ENCODE measurements at places on chromosomes 1 and 21. TPM values are rescaled to one million over a fixed set of nuclear protein-coding genes. Genes with fewer than 3 reads are reported as not detected.

DNA sequence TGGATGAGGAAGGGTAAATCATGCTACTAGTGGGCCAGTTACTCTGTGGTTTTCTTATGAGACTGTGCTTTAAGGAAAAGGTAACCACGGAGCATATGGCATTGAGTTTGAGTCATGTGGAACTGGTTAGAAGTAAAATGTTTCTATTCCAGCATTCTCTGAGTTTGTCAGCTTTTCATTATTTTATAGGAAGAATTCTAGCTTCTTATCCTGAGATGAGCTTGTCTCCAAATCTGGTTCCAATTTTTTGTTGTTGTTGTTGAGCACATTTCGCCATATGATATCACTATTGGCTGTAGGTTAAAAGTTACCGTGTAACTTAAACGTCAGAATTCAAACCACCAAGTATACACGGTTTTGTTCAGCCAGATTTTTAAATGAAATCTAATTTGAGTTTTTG is 69.9 kb downstream of the ATF6 start:
- no peaks in the 10 kb centered on the region for H3K36me3 ChIP-seq
- no peaks in the 10 kb centered on the region for H3K27me3 ChIP-seq
- no peak for DNase-seq

- no peaks in the 10 kb centered on the region for H3K36me3 ChIP-seq
- no peak overlapping the region for H3K4me3 ChIP-seq
- no peaks in the 10 kb centered on the region for H3K4me1 ChIP-seq
- DNase-seq, result no peak
- no peaks in the 10 kb centered on the region for H3K27me3 ChIP-seq
Measured at GRCh38 chr21:14753466-14754258, 207.5 kb upstream of the SAMSN1 start.

DNA sequence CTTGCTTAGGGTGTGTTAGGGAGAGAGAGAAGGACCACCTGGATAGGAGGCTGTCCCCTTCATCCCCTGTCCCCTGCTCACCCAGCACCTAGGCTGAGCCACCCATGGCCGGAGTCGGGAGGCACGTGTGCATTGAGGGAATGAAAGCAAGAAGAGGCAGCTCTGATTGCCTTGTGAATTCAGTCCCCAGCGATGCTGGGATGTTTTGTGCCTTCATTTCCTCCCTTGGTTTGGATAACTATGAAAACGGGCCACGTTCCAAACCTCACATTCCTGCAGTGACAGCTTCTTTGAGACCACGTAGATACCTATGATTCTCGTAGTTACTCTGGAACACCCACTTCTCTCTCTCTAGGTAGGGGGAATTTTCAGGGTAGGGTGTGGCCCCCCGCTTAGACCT is 67.1 kb downstream of the MAN1C1 start:
- H3K4me1 ChIP-seq, result peaks cover 16% of the 10 kb centered on the region
- no peak for DNase-seq
- H3K27ac ChIP-seq, result no peak overlapping the region
- no peaks in the 10 kb centered on the region for H3K27me3 ChIP-seq
- no peak overlapping the region for H3K4me3 ChIP-seq

DNA sequence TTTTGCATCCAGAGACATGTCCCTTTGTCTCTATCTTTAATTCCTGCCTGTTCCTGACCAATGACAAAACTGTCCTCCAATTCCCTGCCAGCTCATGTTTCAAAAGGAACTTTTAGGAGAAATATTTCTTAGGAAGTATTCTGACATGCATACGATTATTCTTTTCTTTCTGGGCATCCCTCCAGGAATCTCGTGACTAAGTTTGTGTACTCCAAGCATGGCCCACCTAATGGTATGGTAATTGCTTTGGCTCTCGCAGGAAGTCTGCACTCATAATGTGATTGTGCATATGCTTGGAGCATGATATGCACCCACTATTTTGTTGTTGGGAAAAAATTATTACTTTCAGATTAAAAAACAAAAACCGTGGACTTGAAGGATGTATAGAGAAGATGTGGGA is 256.4 kb downstream of the PRDM2 start:
- H3K36me3 ChIP-seq, result no peaks in the 10 kb centered on the region
- DNase-seq, result no peak
- H3K27ac ChIP-seq, result no peak overlapping the region

DNA sequence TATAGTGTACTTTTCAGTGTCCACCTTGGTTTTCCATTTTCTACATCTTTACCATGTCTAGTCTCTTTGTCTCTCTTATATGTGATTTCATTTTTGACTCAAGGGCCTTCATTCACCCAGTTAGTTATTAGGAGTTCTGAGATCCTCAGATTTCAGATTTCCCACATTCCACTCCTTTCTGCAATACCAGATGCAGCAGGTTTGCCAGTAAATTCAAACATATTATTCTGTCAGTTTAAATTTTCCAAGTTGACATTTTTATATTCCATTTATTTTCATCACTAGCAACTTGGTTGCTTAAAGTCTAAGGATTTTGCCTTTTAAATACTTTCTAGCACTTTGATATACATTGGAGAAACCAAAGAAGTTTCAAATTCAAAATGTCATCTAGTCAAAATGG is 42.4 kb downstream of the ABL2 start:
- no peak overlapping the region for H3K4me3 ChIP-seq
- no peak overlapping the region for H3K27ac ChIP-seq
- no peaks in the 10 kb centered on the region for H3K36me3 ChIP-seq
- no peaks in the 10 kb centered on the region for H3K27me3 ChIP-seq
- no peaks in the 10 kb centered on the region for H3K4me1 ChIP-seq

- no peak for DNase-seq
- no peaks in the 10 kb centered on the region for H3K4me1 ChIP-seq
- no peak overlapping the region for H3K4me3 ChIP-seq
Measured at GRCh38 chr1:7408771-7409150, 362.3 kb upstream of the VAMP3 start.

DNA sequence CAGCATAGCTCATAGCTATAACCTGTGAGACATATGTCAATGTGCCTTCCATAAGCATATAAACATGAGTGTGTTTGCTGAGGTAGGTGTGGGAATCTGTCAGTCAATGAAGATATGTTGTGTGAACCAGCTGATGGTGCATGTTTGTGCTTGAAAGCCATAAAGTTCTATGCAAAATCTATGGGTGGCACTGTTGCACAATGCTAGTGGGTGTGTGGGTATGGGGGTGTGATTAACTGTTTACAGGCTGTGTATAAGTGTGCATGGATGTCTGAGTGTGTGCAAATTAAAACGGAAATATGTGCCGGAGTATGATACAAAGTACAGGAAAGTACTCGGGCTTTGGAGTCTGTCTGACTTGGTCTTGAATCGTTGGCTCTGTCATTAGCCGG is 1.0 kb upstream of the ATP2B4 start:
- DNase-seq, result no peak
- H3K4me3 ChIP-seq, result no peak overlapping the region

- H3K4me1 ChIP-seq, result no peaks in the 10 kb centered on the region
- DNase-seq, result no peak
- H3K36me3 ChIP-seq, result no peaks in the 10 kb centered on the region
- H3K27me3 ChIP-seq, result no peaks in the 10 kb centered on the region
Measured at GRCh38 chr1:211036381-211037060, 97.4 kb downstream of the KCNH1 start.

DNA sequence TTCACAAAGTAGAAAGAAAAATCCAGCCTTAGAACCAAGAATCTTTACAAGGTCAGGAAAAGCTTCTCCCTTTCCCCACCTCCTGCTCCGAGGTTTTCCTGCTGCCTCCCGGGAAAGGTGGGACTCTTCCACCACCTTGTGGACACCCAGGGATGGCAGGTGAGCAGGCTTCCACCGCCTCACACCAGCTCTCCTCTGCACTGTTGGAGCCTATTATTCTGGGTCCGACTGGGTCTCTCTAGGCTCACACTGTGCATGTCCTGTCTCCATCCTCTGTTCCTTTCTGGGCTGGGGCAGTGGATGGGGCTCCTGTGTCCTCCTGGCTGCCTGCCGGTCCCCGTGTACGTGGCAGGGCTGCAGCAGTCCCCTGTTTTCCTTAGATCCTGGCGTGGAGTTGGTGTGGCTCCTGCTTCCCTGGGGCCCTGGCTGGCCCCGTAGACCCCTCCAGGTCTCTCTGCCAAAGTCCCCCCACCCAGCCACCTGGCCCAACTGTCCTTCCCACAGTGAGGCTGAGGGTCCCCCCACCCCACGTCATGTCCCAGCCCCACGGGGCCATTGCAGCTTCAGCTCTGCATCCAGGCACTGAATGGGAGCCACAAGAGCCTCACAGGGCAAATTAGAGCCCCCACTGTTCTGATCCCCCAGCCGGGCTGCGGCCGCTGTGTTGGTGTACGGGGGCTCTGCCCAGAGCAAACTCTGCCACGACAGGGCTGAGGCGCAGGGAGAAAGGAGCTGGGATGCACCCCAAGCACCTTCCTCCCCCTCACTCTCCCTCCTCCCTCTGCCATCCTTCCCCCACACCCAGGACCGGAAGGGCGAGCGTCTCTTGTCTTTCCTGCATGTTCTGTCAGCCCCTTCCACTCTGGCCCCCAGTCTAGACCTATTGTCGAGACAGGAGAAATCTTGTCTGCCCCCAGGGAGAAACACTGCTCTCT is 3.3 kb upstream of the SLC45A1 start:
- H3K27me3 ChIP-seq, result no peaks in the 10 kb centered on the region
- DNase-seq, result no peak
- H3K36me3 ChIP-seq, result no peaks in the 10 kb centered on the region
- no peak overlapping the region for H3K27ac ChIP-seq

The FCGR2B gene
- total RNA-seq, result 39.8 TPM

The EEIG2 gene
- 13.6 TPM for total RNA-seq

The CSMD2 gene
- 0.75 TPM for total RNA-seq

The SLC9C2 gene
- not detected for total RNA-seq

The NGF gene
- total RNA-seq, result 2.9 TPM

The LCE1B gene
- total RNA-seq, result not detected

The NEXN gene
- total RNA-seq, result 220 TPM

The TSSK3 gene
- not detected for total RNA-seq

The SIPA1L2 gene
- 37.4 TPM for total RNA-seq

The KLHDC7A gene
- total RNA-seq, result not detected
